ENCODE measurements at places on chromosomes 5 and 9.

GRCh38 chr5:10019236-10019635 is 230.5 kb downstream of the ATPSCKMT start:
- DNase-seq: no peak

GRCh38 chr9:70060148-70060882 is 16.7 kb downstream of the MAMDC2 start:
- DNase-seq: no peak

GRCh38 chr9:28853477-28853876 is 1280.2 kb upstream of the C9orf72 start:
- no peak for DNase-seq

- DNase-seq: no peak
Observed at GRCh38 chr9:113919871-113920270, 43.8 kb downstream of the ZNF618 start.

DNA sequence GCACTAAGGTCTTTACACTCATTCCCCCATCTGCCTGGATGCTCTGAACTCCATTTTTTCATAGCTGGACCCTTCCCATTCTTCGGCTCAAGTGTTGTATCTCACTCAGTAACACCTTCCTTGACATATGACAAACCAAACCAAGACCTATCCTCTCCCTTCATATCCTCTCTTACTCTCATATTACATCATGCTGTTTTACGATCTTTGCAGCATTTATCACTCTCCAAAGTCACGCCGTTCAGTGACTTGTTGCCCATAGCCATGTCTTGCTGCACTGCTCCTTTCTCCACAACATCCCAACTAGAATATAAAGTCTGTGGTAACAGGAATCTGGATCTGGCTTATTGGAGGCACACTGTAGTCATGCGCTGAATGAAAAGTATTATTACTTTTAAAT is 923.6 kb upstream of the DMAC1 start:
- DNase-seq: no peak

DNA sequence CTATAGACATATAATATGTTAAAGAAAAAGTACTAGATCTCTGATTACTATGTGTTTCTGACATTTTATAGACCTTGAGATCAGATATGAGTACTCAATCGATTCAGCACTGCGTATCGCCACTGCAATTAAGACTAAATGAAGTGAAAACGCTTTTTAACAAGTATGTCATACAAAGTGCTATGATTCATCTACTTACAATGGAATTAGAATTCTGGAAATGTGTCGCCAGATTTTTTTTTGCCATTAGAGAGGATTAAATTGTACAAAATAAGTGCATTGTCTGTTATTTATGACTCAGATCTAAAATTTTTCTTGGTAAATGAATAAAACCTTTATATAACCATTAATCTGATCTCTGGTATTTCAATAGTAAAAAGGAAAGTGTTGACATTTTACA is 20.0 kb upstream of the AGGF1 start:
- DNase-seq: no peak

- DNase-seq: no peak
Observed at GRCh38 chr9:20848490-20848889, 164.4 kb downstream of the FOCAD start.

GRCh38 chr9:110922145-110922544 is 116.1 kb downstream of the LPAR1 start:
- DNase-seq: no peak

GRCh38 chr5:172793577-172794488 is 22.8 kb upstream of the DUSP1 start:
- no peak for DNase-seq

GRCh38 chr5:143033535-143034250 is 263.5 kb downstream of the ARHGAP26 start:
- no peak for DNase-seq
